ENCODE measurements at places on chromosomes 2 and 18.

DNA sequence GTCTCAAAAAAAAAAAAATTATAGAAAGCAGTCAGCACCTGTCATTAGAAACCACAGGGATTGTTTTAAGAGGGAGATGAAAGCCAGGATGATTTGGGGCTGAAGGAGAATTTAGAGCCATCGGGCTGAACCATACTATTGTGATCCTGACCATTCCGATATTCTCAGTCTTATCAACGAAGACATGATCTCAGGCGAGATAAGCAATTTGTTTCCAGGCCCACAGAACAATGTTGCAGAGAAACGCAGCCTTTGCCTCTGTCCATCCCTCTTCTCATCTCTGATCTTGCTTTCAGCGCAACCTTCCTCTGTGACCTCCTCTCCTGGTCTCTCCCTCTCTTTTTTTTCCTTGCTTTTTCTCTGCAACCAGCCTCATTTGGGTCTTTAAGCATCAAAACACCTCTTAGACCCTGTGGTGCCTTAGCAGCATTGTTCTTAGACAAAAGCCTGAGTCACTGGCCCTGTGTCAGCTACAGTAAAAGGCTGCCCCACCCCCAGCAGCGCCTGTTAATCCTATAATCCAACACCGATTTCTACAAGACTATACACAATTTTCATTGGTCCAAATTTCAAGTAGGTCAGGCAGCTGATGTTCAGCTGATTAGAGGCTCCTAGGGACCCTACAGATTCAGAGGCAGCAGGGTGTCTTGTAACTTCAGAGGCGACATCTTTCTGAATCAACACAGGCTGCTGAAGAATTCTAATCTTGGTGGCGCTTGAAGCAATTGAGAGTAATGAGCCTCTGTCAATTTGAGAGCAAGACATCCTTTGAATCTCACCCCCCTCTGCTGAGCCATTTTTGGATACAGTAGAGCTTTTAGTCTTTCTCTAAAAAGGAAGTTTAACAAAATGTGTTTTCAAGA is 206.0 kb downstream of the NCK2 start:
- DNase-seq, result no peak

GRCh38 chr18:57081899-57082298 is 65.0 kb upstream of the BOD1L2 start:
- DNase-seq, result no peak

DNA sequence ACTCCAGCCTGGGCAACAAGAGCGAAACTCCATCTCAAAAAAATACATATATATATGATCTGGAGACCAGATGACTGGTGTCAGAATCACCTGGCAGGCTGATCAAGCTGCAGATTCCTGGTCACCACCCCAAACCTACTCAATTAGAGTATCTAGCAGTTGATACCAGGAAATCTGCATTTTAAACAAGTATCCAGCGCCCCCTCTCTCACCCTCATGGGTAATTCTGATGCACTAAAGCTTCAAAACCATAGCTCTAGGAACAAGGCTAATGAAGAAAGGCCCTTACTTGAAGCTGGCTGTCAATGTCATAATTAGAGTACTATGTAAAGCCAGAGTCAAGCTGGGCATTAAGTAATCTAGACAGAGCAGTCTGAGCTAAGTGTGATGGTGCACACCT is 25.0 kb upstream of the PCBP1 start:
- DNase-seq, result no peak

- DNase-seq, result no peak
Observed at GRCh38 chr2:181937473-181937872, 45.9 kb downstream of the ITPRID2 start.

GRCh38 chr18:31774477-31774785 is 13.8 kb upstream of the SLC25A52 start:
- no peak for DNase-seq

GRCh38 chr2:9303528-9304225 is 97.1 kb downstream of the ASAP2 start:
- no peak for DNase-seq

All from GM04503 (cell line).